Iris pigment epithelial cell (primary cell): ENCODE measurements at places on chromosomes 5 and 9.
A peak's percentile ranks its signal among the peaks of the same experiment; 100 is the strongest.

DNA sequence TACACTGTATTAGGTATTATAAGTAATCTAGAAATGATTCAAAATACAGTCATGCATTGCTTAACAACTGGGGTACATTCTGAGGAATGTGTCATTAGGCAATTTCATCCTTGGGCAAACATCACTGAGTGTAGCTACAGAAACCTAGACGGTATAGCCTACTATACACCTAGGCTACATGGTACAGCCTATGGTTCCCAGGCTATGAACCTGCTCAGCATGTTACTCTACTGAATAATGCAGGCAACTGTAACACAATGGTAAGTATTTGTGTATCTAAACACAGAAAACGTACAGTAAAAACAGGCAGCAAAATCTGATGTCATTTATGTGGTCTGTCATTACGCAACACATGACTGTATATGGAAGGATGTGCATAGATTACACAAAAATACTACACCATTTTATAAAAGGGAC is 96.8 kb downstream of the RAPGEF6 start:
- peak; percentile 82 for DNase-seq

DNA sequence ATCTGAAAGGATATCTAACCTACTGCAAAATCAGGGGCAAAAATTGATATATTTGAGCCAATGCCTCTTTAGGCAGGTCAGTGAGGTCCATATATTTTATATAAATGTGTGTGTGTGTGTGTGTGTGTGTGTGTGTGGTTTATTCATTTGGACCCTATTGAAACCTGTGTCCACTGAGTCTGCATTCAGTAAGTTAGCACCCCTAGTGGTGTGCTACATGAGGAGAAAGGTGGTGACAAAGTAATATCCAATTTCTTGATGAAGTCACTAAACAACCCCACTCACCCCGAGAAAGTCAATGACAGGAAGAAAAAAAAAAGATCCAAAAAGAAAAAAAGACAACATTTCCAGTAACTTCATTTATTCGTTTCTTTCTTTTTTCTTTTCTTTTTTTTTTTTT is 4.1 kb downstream of the FBXW11 start:
- DNase-seq: peak; percentile 28

- no peak for DNase-seq
These were observed 52.9 kb downstream of the MACROH2A1 start for GRCh38 chr5:135345956-135346731.

- DNase-seq: no peak
These were observed 171.8 kb upstream of the RAI14 start for GRCh38 chr5:34484216-34484920.
